ENCODE measurements at places on chromosomes 13 and 19.

DNA sequence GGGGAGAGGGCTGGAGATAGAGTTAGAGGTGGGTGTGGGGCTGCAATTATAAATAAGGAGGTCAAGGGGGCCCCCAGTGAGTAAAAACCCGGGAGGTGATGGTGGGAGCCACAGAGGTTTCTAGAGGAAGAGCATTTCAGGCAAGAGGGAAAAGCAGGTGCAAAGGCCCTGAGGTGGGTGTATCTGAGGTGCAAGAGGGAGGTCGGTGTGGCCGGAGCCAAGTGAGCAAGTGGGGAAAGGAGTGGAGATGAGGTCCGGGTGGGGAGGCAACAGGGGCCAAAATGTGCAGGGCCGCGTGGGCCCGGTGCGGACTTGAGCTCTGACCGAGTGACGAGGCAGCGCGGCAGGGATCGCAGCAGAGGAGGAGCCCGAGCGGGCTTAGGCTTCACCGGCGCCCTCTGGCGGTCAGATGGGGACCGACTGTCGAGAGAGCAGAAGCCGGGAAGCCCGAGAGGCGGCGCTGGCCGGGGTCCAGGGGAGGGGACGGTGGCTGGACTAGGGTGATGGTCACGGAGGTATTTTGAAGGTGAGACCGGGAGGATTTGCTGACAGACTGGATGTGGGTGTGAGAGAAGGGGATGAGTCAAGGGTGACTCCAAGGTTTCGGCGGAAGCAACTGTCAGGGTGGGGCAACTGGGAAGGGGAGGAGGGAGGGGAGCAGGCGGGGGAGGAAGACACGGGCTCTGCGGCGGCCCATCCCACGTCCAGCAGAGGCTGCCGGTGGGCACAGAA is 17.7 kb upstream of the SPACA4 start:
- H3K4me3 ChIP-seq: peak overlapping the region; percentile 54
- no peaks in the 10 kb centered on the region for H3K36me3 ChIP-seq
- no peak overlapping the region for H3K27ac ChIP-seq
- no peaks in the 10 kb centered on the region for H3K27me3 ChIP-seq
- peaks cover 24% of the 10 kb centered on the region for H3K4me1 ChIP-seq

DNA sequence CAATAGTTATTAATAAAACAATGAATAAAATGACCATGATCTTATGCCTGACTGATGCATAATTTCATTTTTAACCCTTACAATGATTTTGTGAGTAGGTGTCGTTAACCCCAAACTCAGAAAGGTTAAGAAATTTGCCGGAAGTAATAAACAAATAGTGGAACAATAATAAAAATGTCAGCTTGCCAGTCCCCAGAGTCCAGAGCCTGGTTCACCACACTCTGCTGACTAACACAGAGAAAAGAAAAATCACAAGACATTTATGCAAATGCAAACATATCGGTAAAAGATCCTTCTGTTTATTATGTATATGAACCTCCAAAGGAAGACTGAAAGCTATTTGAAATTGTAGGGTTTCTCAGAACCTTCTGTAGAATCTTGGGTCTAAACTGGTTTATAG is 563.7 kb downstream of the EFNB2 start:
- no peaks in the 10 kb centered on the region for H3K36me3 ChIP-seq
- H3K27ac ChIP-seq: no peak overlapping the region
- no peak for DNase-seq

GRCh38 chr19:13091400-13092157 is 11.1 kb downstream of the LYL1 start:
- no peak overlapping the region for H3K27ac ChIP-seq
- DNase-seq: no peak
- peaks cover 29% of the 10 kb centered on the region for H3K4me1 ChIP-seq
- no peaks in the 10 kb centered on the region for H3K36me3 ChIP-seq

DNA sequence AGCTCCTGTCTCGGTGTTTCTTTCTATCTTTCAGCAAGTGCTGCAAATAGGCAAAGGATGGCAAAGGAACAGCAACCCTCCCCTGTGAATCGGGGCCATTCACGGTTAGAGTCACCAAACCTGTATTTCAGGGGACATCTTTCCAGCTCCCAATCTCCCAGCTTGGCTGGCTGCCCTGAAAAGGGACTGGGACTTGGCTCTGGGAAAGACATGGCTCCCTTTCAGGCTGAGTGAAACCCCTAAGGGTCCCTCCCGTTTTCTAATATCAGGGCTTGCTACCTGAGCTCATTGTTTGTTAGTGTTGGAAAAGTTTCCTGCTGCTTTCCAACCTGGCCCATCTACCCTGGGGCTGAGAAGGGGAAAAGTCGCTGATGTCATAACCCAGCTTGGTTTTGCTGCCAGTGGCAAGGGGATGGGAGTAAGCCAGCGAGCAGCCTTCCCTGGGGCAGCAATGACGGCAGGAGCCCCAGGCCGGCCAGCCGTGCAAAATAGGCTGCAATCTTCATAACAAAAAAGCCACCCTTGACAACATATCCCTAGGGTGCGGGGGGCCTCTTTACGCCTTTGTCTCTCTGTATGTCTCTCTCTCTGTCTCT is 29.9 kb downstream of the SERP2 start:
- no peaks in the 10 kb centered on the region for H3K36me3 ChIP-seq
- no peaks in the 10 kb centered on the region for H3K4me1 ChIP-seq
- H3K27me3 ChIP-seq: no peaks in the 10 kb centered on the region
- H3K4me3 ChIP-seq: no peak overlapping the region
- no peak for DNase-seq

- H3K27me3 ChIP-seq: no peaks in the 10 kb centered on the region
- DNase-seq: no peak
- no peak overlapping the region for H3K4me3 ChIP-seq
- H3K36me3 ChIP-seq: no peaks in the 10 kb centered on the region
- H3K4me1 ChIP-seq: no peaks in the 10 kb centered on the region
Observed at GRCh38 chr13:93805736-93806135, 579.1 kb downstream of the GPC6 start.

DNA sequence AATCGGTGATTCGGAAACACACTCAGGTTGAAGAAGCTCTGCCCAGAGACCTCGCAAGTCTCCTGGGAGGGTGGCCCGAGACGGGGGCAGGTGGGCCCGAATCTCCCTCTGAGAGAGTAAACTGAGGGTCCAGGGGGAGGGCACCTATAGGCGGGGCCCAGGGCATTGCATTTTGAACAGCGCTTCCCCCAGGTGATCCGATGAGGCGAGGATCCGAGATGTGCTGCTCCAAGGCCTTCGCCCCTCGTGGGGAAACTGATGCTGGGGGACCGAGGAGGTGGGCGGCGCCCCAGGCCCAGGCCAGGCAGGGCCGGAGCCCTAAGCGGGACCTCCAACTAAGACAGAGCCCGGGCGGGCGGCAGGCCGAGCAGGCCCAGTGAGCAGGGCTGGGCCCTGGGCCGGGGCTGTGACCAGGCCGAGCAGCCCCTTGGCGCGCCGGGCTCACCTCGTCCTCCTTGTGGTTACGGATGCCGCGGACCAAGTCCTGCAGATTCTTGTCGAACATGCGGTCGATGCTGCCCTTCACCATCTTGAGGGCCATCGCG is 500 bp downstream of the AP3D1 start:
- H3K36me3 ChIP-seq: peaks cover 9% of the 10 kb centered on the region
- peak overlapping the region; percentile 77 for H3K27ac ChIP-seq
- H3K27me3 ChIP-seq: no peaks in the 10 kb centered on the region

DNA sequence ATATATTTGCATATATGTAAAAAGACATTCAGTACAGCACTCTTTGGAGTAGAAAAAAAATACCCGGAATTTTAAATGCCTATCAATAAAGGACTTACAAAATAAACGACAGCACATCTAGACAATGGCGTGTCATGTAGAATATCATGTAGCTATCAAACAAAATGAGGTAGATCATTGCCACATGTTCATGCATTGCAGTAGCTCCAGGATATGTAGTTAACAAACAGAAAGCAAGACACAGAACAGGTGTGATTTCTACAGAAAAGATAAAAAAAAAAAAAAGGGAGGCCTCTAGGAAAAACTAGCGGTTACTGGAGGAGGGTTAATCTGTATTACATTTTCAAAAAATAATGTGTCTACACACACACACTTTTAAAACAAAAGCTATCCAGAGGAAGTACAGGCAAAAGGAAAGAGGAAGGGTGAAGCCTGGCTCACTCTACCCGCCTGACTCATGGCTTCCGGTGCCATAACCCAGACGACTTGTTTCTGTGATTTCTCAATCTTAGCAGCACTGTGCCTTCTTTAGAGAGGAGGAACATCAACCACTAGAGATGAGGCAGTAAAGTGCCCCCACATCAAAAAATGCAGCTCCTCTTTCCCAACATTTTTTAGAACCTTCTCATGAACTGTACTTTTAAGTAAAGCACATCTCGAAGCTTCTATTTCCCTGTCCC is 6.9 kb downstream of the KCTD12 start:
- peak overlapping the region; percentile 4 for H3K4me3 ChIP-seq
- no peaks in the 10 kb centered on the region for H3K36me3 ChIP-seq
- no peak overlapping the region for H3K27ac ChIP-seq
- no peaks in the 10 kb centered on the region for H3K27me3 ChIP-seq
- H3K4me1 ChIP-seq: peaks cover 12% of the 10 kb centered on the region
- DNase-seq: peak; percentile 56

GRCh38 chr13:112741185-112741755 is 51.4 kb downstream of the ATP11A start:
- peaks cover 9% of the 10 kb centered on the region for H3K4me1 ChIP-seq
- no peaks in the 10 kb centered on the region for H3K27me3 ChIP-seq
- no peak overlapping the region for H3K4me3 ChIP-seq

DNA sequence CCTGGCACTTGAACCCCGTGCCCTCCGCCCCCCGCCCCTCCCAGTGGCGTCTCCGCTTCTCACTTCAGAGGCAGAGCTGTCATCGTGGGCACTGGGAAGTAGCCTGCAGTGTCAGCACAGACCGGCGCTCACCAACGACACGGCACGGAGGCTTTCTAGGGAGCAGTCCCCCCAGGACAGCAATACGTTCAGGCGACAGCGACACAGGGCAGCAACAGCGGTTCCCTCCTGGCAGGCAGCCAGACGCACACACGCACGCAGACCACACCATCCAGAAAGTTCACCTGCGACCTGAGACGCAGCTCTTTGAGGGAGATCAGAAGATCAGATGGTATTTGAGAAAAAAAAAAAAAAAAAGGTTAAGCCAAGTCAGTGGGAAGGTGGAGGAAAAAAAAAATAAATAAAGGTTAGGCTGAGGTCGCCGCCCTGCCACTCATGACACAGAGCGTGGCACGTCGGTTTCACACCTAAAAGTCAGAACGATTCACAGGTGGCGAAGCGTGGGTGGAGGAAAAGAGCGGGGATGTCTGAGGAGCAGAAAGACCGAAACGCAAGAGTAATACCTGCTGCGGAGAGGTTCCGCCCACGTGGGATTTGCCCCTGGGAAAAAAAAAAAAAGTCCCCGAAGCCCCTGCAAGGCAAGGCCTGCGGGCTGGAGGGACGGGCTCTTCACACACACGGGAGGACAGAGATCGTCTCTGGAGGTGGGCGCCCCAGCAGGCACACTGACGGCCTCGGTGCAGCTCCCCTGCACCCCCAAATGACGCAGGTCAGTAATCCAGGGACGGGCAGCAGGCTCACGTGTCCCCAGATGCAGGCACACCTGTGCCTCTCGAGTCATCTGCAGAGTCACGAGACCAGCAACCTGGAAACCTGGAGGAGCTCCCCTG is 94.5 kb downstream of the GNG7 start:
- H3K36me3 ChIP-seq: no peaks in the 10 kb centered on the region
- peak; percentile 65 for DNase-seq
- H3K4me3 ChIP-seq: peak overlapping the region; percentile 31
- no peaks in the 10 kb centered on the region for H3K27me3 ChIP-seq
- no peak overlapping the region for H3K27ac ChIP-seq

- H3K4me1 ChIP-seq: no peaks in the 10 kb centered on the region
- no peaks in the 10 kb centered on the region for H3K27me3 ChIP-seq
- H3K36me3 ChIP-seq: no peaks in the 10 kb centered on the region
- DNase-seq: no peak
- H3K4me3 ChIP-seq: no peak overlapping the region
Observed at GRCh38 chr19:7000816-7001215, 20.4 kb downstream of the MBD3L2B start.

DNA sequence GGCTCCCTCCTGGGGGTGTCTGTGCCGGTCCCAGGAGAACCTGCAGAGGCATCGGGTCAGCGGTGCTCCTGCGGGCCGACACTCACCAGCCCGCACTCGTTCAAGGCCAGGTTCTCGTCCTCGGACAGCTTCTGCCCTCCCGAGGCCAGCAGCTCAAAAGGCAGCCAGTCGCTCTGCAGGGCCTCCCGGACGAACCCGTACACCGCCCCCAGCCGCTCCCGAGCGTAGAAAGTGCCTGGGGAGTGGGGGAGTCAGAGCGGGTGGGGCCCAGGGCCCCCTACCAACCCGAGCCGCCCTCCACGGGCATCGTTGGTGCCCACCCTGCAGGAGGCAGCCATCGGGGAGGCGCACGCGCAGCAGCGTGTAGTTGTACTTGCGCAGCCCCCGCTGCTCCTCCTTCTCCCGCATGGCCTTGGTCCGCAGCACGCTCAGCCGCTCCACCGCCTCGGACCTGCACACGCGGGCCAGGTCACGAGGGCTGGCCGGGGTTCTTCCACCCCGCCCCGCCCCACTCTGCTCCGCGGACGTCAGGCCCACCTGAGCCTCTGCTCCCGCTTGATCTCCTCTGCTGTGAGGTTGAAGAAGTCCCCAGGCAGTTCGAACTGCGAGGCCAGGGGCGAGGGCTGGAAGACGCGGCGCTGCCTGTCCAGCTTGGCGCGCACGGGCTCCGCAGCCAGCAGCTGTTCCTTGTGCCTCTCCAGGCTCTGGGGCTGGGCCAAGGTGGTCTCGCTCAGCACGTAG is 11.5 kb downstream of the UBXN6 start:
- H3K4me3 ChIP-seq: no peak overlapping the region
- H3K27me3 ChIP-seq: no peaks in the 10 kb centered on the region
- H3K27ac ChIP-seq: no peak overlapping the region
- no peak for DNase-seq
- H3K4me1 ChIP-seq: no peaks in the 10 kb centered on the region

DNA sequence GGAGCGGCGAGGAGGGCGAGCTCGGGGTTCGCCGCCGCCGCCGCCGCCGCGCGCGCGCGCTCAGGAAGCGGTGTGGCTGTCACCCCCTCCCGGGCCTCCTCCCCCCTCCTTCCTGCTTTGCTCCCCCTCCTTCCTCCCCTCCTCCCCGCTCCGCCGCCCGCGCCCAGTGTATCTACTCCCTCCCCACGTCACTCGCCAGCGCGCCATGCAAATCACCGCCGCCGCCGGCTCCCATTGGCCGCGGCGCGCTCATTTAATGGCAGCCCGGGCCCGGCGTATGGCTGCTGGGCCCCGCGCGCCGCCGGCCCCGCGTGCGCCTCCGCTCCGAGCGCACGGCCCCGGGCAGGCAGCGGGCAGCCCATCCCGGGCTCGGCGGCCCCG is 335 bp upstream of the SOX1 start:
- H3K27me3 ChIP-seq: peaks cover 74% of the 10 kb centered on the region
- no peak overlapping the region for H3K27ac ChIP-seq
- H3K4me1 ChIP-seq: peaks cover 14% of the 10 kb centered on the region
- H3K36me3 ChIP-seq: no peaks in the 10 kb centered on the region
- peak overlapping the region; percentile 45 for H3K4me3 ChIP-seq

- H3K4me1 ChIP-seq: peaks cover 70% of the 10 kb centered on the region
- no peaks in the 10 kb centered on the region for H3K27me3 ChIP-seq
- H3K27ac ChIP-seq: peak overlapping the region; percentile 67
Observed at GRCh38 chr13:99370481-99371275, 63.5 kb upstream of the GPR183 start.

Measured in CD4-positive, alpha-beta T cell (primary cell).